ENCODE measurements at places on chromosomes 4 and X.

DNA sequence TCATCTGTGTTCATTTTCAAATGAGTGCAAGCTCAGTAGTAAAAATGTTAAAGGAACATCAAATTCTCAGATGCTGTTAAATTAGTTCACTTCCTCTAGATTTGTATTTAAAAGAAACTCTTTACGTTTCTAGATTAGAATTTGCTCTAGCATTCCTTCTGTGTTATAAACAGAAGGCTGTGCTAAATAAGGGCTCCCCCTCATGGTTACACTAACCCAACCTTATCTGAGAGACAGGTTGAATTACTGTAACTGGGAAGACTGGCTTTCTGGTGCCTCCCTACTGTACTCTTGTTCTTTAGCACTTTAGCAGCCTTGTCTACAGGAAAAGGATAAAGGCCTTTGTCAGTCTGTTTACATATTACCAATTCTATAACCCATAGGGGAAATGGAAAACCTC, 56.8 kb downstream of the RXFP1 start:
- no peak for DNase-seq

DNA sequence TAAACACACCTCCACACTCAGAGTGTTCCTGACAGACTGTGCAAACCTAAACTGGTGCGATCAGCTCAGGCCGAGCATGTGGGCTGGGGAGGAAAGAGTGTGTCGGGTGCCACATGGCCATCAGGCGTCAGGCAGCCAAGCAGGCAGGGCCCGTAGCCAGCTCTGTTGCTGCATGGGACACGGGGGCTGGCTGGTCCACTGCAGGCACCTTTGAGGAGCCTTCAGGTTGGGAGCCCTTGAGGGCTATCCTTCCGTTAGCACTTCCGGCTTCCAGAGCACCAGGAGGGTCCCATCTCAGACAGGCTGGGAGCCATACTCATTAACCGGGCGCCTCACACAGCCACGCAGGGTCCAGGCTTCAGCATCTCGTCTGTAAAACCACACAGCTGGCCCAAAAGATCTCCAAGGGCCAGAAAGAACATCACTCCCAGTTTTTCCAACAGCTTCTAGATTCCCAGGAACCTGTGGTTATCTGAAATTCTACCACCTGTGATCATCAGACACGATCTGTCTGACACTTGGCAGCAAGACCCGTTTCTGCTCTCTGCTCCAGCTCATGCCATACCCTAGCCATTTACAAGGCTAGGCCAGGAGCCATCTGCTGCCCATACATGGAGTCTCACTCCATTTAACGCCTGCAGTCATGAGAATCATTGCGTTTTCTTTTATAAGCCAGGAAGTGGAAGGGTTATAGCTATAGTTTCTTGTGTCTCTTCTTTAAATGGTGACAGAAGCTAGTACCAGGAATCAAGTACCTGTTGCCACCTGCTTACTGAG, 87.5 kb downstream of the NSUN7 start:
- no peak for DNase-seq

DNA sequence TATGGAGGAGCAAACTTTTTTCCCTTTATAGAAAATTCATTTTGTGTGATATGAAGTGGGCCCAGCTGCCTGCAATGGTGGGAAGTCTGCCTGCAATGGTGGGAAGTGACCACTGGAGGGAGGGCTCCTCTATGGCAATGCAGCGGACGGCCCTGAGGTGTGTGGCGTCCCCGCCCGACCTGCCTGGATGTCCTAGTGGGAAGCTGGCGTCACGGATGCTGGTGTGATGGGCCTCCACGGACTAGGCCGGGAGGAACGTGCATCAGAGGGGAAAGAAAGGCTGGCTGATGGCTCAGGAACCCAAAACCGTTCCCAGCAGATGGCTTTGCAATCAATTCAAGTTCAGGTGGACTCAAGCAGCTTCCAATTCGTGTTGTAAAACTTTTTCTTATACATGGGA, 177.9 kb downstream of the AFAP1 start:
- no peak for DNase-seq

DNA sequence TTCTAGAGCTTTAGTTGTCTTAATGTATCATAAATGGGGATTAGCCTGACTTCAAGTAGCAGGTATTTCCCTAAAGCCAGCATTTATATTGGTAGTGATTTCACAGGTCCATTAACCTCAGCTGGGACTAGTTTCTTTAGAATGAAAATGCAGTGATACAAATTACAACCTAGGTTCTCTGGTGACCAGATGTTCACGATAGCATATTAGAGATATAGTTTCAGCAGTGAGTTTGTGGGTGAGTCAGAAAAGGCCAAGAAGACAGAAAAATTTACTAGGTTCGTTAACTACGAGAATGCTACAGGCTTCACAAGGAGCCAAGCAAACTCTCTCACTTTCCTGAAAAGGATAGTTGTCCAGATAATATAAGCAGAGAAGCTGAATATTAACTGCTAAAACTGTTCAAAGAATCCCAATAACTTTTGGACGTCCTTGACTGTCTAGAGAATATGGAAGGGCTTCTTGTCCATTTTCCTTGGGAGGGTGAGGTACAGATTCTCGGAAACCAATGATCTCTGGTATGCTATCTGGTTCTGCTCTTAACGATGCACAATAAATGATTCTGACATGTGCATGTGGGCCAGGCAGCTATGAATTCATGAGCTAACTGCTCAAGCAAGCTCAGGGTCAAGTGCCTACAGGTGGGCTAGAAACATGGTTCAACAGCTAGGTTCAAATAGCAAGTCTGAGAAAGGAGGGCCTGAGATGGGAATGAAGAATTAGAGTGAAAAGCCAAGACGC, 6.0 kb upstream of the SPCS3 start:
- DNase-seq, result peak; percentile 41

GRCh38 chr4:43765514-43765913, 683.1 kb downstream of the KCTD8 start:
- no peak for DNase-seq

GRCh38 chr4:107572281-107572680, 147.8 kb downstream of the PAPSS1 start:
- no peak for DNase-seq

DNA sequence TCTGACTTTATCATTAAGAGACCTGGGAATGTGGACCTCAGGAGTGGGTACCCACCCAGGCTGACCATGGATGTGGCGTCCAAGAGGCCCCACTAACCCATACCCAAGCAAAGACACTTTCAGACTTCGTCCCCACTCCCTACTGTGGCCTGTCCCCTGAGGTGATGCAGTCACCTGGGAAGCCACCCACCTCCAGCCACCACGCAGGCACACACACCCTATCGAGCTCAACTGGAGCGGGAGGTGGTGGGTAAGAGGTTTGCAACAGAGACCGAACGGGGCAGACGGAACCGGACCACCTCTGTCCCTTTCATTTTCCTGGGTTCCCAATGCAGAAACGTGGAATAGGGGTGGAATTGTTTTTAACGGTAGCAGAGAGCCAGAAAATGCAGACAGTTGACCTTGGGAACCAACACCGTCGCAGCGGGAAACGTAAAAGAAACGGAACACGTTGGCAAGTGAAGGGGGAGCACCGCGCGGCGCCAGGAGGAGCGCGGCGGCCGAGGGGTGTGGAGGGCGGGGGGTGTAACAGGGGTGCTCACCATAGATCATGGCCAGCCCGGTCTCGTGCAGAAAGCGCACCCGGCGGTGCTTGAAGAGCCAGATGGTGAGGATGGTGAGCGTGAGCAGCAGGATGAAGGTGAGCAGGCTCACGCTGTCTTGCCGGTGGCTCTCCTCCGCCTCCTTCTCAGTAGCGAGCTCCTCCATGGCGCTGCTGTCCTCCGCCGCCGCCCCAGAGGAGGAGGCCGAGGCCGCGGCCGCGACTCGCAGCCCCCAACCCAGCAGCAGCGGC, 559 bp downstream of the SLC9A7 start:
- no peak for DNase-seq

DNA sequence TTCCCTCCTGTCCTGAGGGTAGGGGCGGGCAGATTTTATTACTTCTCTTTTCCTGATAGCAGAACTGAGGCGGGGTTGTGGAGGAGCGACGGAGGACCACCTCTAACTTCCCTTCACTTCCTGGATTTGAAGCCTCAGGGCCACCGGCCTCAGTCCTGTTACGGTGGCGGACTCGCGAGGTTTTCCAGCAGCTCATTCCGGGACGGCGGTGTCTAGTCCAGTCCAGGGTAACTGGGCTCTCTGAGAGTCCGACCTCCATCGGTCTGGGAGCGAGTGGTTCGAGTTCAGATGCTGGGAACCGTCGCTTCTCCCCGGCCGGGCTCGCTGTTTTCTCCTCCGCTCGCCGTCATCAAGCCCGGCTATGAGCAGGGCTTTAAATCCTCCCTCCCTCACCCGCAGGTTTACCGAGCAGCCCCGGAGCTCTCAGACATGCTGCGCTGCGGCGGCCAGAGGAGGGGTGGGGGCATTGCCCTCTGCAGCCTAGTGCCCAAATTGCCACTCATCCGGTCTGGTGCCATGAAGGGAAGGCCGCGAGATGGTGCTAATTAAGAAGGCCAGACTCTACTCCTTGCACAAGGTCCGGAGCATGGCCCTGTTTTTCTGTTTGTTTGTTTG, 23.3 kb downstream of the HAND2 start:
- no peak for DNase-seq

DNA sequence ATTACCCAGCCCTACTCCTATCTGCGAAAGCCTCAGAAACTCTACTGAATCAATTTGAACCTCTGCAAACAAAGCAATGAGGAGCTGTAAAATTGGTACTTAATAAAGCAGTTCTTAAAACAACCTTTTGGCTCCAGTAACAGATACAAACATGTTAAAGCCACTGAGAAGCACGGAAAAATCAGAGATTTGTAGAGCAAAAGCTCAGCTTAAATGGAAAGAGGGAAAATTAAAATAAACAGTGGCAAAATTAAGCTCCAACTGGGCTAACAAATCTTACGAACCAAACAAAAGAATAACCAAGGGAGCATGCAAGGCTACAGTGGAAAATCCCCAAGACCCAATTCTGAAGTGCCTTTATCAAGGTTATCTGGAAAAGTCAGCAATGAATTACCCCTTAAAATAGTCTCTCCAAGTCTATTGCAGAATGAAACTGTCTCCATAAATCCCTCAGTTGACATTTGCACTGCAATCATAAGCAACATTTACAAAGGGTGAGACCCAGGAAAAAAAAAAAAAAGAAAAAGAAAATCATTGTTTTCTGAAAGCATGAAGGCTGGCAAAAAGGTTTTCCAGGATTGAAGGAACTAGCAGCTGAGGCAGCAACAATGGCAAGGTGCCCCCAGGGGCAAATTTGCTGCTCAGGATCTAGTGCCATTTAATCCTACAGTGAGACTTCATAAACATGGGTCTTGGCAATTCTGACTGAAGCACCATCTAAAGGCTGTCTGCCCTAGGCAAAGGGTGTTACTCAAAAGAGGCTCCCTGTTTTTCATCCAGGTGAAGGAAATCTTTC, 40.1 kb downstream of the USP46 start:
- no peak for DNase-seq

GRCh38 chrX:20519826-20520225, 253.1 kb upstream of the RPS6KA3 start:
- no peak for DNase-seq

Measured in BJ (cell line).